NCI-H2081 (cell line): ENCODE measurements at places on chromosomes 6 and 20.

- no peak for DNase-seq
Observed at GRCh38 chr6:17267566-17267965, 13.6 kb upstream of the RBM24 start.

DNA sequence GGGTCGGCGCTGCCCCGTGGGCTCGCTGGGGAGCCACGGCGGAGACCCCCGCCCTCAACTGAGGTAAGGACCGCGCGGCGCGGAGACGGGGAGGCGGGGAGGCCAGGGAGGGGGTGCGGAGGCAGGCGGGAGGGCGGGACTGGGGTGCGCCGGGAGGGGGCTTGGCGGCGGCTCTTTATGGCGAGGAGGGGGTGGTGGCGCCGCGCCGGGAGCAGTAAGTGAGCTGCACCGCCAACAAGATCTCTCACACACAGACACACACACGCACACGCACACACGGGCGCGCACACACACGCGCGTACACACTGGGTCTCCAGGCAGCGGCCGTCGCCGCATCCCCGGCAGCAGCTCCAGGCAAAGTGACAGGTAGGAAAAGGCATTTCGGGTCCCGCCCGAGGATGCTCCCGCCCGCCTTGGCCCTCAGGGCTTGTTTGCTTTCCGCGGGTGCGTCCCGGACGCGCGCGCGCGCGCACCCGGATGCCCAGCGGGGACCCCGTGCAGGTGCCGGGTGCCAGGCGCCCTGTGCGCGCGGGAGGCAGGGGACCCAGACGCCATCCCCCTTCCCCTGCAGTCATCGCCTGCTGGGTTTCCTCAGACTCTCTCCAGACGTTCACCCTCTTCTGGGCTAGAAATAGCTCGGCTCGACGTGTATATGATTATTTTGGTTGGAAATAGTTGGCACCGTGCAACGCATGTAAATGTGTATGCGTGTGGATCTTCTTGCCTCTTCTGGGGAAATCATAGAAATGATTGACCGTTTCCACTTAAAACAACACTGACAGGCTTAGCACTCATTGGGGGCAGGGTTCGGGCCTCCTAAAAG is at the start of gene PLCB4:
Gene PLCB4 (plus strand): TSS at position 247 of the 823 bp plus-strand sequence. CDS start 238,728 bp downstream, outside the sequence.
- DNase-seq: peak; percentile 94

DNA sequence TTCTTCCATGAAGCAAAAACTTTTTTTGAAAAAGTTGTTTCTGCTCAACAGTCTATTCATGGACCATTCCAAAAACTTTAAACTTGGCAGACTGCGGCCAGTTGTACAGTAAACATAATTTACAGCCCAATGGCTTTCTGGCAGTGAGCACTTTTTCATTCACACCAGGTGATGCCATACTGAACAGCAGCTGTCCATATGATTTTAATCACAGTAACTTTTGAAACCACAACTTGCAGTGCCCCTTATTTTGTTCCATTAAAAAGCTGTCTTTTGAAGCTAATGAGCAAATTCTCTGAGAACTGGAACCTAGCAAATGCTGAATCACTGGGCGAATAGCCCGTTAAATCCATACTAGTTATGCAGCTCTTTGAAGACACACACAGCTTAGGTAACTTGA is 576.6 kb downstream of the PTPRT start:
- DNase-seq: no peak

DNA sequence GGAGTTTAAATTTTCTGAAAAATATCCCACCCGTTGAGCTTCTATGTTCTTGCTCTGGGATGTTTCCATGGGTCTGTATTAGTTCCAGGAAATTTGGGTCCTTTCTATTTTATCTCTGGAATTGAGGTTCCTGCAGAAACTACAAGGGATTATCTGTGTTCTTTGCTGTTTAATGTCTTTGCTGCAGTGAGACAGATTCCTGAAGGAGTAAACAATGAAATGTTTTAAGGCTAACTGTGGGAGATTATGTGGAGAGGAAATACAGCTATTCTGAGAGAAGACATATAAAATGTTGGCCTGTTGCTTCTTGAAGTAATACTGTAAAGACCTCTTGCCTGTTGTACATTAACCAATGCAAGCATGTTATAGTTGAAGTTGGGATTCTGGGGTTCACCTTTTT is 43.5 kb downstream of the SAMD5 start:
- no peak for DNase-seq

DNA sequence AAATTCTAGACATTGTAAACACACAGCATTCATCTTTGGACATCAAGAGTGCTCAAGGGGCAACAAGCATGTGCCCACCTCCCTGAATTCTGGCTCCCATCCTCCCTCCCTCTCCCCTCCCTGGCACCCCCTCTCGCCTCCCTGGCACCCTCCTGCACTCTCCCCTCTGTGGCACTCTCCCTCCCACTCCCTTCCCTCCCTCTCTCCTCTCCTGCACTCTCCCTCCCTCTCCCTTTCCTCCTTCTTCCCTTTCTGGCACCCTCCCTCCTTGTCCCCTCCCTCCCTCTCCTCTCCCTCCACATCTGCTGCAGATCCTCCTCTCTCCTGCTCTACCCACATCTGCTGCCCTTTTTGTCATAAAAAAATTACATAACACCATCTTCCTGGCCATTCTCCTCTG is 113.0 kb upstream of the SLC22A23 start:
- DNase-seq: no peak

- no peak for DNase-seq
Observed at GRCh38 chr6:32255199-32256153, 31.6 kb upstream of the NOTCH4 start.

GRCh38 chr6:15327271-15327670 is 81.4 kb downstream of the JARID2 start:
- DNase-seq: no peak

DNA sequence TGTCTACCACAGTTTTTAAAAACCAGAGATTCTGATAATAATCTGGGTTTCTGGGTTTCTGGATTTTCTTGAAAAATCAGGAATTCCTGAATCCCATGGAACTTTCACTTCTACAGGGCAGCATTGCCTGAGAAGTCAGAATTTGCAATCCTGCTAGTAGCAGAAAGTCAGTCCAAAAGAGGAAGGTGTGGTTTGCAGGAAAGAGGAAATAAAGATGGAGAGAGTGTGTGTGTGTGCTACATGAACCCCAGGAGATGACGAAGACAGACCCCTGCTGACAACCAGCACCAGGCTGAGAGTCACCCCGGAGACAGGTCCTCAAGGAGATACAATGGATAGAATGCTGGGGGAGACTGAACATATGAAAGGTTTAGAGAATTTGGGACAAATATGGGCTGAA is 44.9 kb downstream of the PRND start:
- DNase-seq: no peak

DNA sequence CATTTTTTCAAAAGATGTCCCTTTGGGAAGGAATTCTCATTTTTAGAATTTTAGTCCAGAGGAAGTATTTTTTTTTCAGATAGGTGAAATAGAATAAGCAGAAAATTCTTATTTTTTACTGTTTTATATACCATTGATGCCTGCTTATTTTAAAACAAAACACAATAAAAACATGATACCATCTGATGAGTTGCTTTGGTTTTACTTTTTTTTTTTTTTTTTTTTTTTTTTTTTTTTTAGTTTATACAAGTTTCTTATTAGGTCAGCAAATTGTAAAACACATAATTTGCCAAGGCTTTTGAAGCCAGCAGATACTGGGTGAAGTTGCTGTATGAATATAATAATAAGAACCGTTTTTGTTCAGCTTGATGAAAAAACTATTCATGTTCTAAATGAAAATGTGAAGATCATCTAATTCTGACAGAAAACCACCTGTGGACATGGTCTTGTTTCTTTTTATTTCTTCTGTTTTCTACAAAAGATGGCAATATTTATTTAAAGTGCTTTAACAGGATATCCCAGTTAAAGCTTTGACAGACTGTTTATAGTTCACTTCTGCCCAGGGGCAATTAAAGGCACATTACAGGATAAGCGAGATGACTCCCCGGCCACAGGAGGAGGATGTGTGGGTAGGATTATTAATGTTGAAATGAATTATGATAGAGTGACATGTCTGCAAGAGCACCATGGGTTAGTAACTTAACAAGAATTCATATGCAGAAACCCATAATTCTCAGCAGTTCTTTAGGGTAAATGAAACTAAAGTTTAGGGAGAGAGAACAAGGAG is 31.1 kb downstream of the MYB start:
- no peak for DNase-seq

GRCh38 chr6:17663226-17663625 is 43.5 kb downstream of the NUP153 start:
- DNase-seq: no peak

GRCh38 chr20:40081653-40082052 is 607.4 kb downstream of the MAFB start:
- no peak for DNase-seq

DNA sequence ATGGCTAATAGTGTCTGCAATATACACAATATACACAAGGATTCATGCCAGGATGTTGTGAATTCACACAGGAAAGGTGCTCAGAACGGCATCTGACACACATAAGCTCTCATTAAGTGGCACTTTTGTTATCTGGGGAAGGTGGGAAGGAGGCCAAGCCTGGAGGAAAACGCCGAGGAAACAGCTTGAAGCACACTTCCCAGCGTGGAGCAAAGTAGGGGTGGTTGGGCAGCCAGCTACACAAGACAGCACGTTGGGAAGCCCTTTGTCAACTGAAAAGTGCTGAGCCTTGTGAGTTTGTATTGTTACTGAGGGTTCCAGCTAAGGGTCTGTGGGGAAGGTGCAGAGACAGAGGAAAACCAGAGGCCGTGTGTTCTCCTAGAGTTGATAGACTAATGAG is 181.0 kb downstream of the ZMYND8 start:
- no peak for DNase-seq

- no peak for DNase-seq
Observed at GRCh38 chr20:47295921-47296426, 60.5 kb downstream of the ZMYND8 start.

DNA sequence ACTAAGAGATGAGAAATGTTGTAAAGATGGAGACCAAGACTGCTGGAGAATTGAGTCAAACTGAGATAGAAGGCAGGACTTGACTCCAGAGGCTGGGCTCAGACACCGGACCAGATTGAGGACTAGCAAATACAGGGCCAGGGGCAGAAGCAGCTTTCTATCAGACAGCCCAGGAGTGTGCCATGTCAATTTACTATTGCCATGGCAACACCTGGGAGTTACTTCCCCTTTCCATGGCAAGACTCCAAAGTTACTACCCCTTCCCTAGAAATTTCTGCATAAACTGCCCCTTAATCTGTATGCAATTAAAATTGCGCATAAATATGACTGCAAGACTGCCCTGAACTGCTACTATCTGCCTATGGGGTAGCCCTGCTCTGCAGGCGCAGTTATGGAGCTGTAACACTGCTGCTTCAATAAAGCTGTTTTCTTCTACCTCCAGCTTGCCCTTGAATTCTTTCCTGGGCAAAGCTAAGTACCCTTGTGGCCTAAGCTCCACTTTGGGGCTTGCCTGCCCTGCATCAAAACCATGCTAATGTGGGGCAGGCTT is 90.1 kb upstream of the EDN1 start:
- no peak for DNase-seq

DNA sequence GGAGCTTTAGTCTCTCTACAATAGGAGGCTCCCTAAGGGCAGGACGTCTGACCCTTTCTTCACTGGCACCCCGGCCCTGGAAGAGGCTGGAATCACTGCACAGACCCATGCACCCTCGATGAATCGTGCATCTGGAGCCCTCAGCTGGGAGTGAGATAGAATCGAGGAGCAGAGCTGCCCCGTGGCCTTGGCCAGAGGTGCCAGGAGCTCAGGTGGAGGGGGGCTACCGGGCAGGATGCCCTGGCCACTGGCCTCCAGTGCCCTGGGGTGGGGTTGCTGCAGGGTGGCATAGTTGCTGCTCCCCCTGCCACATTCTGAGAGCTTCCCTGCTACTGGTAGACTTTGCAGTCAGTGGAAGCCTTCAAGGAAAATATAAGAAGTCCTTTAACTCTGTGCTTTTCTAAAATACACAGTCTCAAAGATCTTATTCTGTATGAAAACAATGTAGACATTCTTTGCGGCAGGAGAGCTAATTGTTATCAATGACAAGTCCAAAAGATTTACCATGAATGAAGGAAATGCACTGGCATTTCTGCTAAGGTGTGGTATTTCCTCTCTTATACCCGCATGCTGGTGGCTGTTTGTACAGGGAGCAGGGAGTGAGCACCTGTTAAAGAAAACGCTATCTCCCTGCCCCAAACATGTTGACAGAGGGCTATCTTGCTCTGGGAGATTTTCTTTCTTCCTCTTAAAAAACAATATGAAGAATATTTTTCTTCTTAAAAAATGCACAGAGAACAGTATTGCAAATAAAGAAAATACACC is 122.8 kb downstream of the C6orf118 start:
- DNase-seq: no peak

GRCh38 chr6:143055891-143056290 is 4.8 kb upstream of the AIG1 start:
- DNase-seq: no peak

GRCh38 chr6:45486736-45487135 is 109.0 kb upstream of the SUPT3H start:
- no peak for DNase-seq

GRCh38 chr6:16471222-16471909 is 233.0 kb downstream of the GMPR start:
- DNase-seq: no peak

DNA sequence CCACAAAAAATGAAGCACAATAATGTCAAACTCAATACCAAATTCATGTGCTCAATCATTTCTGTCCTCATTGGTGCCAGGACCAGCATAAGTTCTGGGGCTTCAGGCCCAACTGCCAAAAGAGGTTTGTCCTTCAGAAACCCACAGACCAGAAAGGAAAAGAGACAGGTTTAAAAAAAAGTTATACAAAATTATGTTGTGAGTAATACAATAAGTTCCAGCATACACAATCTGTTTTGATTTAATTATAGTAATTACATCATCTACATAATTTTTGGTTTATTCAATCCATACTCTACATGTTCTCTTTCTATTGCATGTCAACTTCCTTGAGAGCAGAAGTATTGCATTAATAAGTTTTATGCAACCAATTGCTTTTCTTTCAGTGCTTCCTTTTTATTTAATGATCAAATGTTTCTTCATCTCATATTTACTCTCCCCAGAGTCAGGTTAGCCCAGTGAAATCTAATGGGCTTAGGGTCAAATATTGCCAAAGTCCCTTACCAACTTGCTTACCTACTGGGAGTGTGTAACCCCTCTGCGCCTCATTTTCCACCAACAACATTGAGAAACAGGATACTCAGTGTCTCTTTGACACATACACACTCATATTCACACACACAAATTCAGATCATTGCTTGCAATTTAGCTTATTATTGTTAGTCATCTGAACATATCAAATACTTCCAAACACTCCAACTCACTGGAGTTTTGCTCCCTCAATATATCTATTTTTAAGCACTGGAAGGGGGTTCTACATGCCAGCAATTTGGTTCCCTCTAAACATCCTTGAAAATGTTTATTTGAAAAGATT is 424.4 kb upstream of the MARCKS start:
- no peak for DNase-seq

- no peak for DNase-seq
Observed at GRCh38 chr6:17919496-17919895, 67.9 kb downstream of the KIF13A start.

GRCh38 chr6:126531286-126531685 is 191.4 kb downstream of the CENPW start:
- no peak for DNase-seq

GRCh38 chr6:157089851-157090250 is 233.5 kb downstream of the TMEM242 start:
- no peak for DNase-seq

- DNase-seq: no peak
Observed at GRCh38 chr20:37102571-37102970, 6.8 kb upstream of the RBL1 start.
